ENCODE measurements at places on chromosomes 3 and 15. TPM values are rescaled to one million over a fixed set of nuclear protein-coding genes. Genes with fewer than 3 reads are reported as not detected.

GRCh38 chr3:113791381-113791780, 44.5 kb downstream of the ATP6V1A start:
- DNase-seq: no peak
- peaks cover 10% of the 10 kb centered on the region for H3K36me3 ChIP-seq
- H3K4me1 ChIP-seq: no peaks in the 10 kb centered on the region
- no peak overlapping the region for H3K4me3 ChIP-seq
- no peak overlapping the region for H3K27ac ChIP-seq

DNA sequence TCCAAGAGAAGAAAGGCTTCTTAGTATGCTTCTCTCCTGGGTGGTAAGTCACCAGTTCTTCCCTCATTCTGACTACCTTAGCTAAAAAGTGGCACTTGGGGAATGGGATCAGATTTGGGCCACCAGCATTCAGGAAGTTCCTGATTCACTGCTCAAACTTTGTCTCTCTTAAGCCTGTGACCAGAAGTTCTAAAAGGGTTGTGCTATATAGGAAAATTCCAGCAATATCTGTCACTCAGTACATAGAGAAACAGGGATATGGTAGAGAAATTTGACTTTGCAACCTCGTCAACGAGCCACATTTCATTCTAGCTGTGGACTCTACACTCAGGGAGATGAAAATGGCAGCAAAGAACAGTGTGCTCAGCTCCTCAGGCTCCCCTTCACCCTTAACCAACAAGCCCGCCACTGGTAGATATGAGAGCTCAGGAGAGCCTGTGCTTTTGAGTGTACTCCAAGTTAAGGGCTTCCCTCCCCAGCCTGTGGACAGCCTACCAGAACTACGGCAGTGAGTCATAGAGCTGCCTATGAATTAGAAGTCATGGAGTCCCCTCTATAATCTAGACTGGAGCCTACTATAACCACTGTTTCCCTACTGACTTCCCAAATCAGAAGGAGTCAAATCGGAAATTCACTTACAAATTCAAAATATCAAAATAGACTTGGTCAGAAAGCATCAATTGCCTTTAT, 52.6 kb upstream of the MYO5C start:
- H3K27ac ChIP-seq: no peak overlapping the region
- no peaks in the 10 kb centered on the region for H3K4me1 ChIP-seq
- no peaks in the 10 kb centered on the region for H3K27me3 ChIP-seq
- H3K4me3 ChIP-seq: no peak overlapping the region
- peaks cover 2% of the 10 kb centered on the region for H3K36me3 ChIP-seq
- DNase-seq: no peak

DNA sequence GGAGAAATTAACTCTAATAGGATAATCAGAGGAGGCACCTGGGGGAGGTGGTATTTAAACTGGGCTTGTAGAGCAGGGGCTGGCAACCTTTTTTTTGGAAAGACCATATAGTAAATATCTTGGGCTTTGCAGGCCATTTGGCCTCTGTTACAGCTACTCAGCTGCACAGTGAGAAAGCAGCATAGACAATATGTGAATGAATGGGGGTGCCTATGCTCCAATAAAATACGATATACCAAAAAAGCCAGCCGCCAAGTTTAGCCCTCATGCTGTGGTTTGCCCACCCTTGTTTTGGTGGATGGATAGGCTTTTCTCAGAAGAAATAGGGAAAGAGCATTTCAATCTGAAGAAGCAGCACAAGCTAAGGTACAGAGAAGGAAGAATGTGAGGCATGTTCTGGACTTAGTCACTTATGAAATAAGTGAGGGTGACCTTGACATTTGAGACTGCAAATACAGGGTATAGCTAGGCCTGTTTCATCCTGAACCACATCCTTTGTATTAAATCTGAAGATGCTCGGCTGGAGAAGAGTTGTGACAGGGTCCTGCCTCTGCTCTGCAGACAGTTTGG, 131.0 kb upstream of the NR2E3 start:
- DNase-seq: no peak
- H3K27ac ChIP-seq: no peak overlapping the region
- H3K4me3 ChIP-seq: no peak overlapping the region
- peaks cover 15% of the 10 kb centered on the region for H3K4me1 ChIP-seq
- H3K27me3 ChIP-seq: peaks cover 12% of the 10 kb centered on the region

- no peaks in the 10 kb centered on the region for H3K36me3 ChIP-seq
- no peak overlapping the region for H3K4me3 ChIP-seq
- no peaks in the 10 kb centered on the region for H3K27me3 ChIP-seq
- no peaks in the 10 kb centered on the region for H3K4me1 ChIP-seq
- H3K27ac ChIP-seq: no peak overlapping the region
These were observed 7.8 kb upstream of the ZNF710 start for GRCh38 chr15:89993349-89993748.

TLR9 gene
- total RNA-seq: 0.62 TPM
